ENCODE measurements at places on chromosomes 3 and 15. TPM values are rescaled to one million over a fixed set of nuclear protein-coding genes. Genes with fewer than 3 reads are reported as not detected.

DNA sequence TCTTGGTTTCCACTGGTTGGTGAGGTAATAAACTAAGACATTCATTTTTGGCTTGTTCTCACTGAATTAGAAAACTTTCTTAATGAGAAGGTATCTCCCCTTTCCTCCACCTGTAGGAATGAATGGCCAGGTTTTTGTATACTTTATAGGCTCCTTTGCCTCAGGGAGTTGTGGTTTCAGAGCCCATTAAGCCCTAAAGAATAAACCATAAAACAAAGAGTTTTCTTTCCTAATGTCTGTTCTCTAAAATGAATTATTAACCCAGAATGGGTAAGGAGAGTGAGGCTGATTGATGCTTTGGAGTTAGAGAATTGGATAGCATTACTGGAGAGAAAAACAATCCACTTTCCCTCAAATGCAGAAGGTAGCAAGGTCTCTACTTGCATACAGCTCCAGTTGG lies 67.6 kb downstream of the TIGIT start:
- no peaks in the 10 kb centered on the region for H3K36me3 ChIP-seq
- H3K27me3 ChIP-seq, result no peaks in the 10 kb centered on the region
- no peaks in the 10 kb centered on the region for H3K4me1 ChIP-seq

FBLN2 gene
- not detected for total RNA-seq

GRCh38 chr15:83380059-83380458 lies 67.1 kb upstream of the SH3GL3 start:
- DNase-seq, result no peak
- H3K4me3 ChIP-seq, result no peak overlapping the region
- H3K4me1 ChIP-seq, result peaks cover 8% of the 10 kb centered on the region
- no peaks in the 10 kb centered on the region for H3K36me3 ChIP-seq
- peaks cover 29% of the 10 kb centered on the region for H3K27me3 ChIP-seq
- no peak overlapping the region for H3K27ac ChIP-seq

- no peaks in the 10 kb centered on the region for H3K36me3 ChIP-seq
- no peaks in the 10 kb centered on the region for H3K4me1 ChIP-seq
- H3K27ac ChIP-seq, result no peak overlapping the region
- peaks cover 25% of the 10 kb centered on the region for H3K27me3 ChIP-seq
- DNase-seq, result no peak
Observed at GRCh38 chr15:92733934-92734521, 78.5 kb upstream of the FAM174B start.

DNA sequence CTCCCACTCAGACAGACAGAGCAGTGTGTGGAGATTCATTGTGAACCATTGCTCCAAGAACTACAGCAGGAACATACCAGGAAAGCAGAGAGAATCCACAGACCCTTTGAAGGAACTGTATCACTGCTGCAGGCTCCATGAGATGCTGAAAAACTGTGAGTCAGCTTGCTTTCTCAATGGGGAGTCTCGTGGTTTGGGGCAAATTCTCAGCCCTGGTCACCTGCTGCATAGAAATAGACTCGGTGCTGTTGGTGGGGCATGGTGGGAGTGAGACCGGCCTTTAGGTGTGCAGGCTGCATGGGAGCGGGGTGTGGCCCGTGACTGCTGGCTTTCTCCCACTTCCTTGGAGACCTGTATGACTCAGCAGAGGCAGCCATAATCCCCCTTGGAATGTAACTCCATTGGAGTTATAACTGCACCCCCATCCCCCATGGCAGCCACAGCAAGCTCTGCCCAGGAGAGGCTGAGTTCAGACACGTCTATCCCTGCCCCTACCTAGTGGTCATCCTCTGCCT lies 35.6 kb downstream of the ALCAM start:
- no peaks in the 10 kb centered on the region for H3K4me1 ChIP-seq
- H3K27me3 ChIP-seq, result no peaks in the 10 kb centered on the region
- no peak for DNase-seq

Measured in activated T-helper 1 cell treated with anti-CD3 and anti-CD28 coated beads, Interleukin-12 subunit alpha, Interleukin-12 subunit beta, Interleukin-2, Interleukin-4 antibody, amounts not matched to agents 30 ng/mL and 10 ng/mL and 1 ng/mL, durations not matched to agents 14 hours and 24 hours and 36 hours (primary cell).